LHCN-M2 (cell line): ENCODE measurements at places on chromosomes 16 and 17. TPM values are rescaled to one million over a fixed set of nuclear protein-coding genes. Genes with fewer than 3 reads are reported as not detected.

DNA sequence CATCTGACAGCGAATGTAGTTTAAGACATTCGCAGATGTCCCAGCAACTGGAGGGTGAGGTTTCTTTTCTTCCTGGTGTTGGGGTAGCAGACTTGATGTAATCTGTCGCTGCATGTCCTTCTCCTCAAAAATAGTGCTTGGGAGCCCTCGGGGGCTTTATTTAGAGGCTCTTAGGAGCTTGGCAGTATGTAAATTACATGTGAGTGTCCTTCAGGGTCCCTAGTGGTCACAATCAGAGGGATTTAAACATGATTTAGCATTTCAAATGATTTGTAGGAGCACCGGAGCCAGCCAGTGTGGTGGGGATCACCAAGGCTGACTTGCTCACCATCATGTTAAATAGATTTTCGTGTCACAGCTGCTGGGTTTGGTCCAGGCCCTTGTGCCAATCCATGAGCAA lies 8.8 kb upstream of the SALL1 start:
- no peak for DNase-seq

- DNase-seq: no peak
Observed at GRCh38 chr17:19415311-19415710, 4.3 kb downstream of the RNF112 start.

DNA sequence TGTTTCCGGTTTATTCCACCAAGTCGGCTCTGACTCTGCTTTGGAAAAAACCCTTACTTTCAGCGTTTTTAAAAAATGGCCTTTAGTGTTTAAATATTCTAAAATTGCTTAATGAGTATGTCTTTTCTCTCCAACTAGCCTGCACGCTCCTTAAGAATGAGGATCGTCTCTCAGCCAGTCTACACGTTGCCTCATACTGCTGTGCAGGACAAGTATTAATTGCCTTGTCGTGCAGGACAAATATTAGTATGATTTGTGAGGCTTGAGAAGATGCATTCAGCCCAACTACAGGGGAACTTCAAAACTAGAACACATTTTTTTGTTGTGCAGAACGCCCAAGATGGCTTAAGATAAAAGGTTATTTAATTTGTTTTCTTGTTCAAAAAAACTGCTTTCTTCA lies 61.2 kb downstream of the MARCHF10 start:
- DNase-seq: no peak

GRCh38 chr16:84840687-84841627 lies 21.2 kb downstream of the CRISPLD2 start:
- DNase-seq: no peak

DNA sequence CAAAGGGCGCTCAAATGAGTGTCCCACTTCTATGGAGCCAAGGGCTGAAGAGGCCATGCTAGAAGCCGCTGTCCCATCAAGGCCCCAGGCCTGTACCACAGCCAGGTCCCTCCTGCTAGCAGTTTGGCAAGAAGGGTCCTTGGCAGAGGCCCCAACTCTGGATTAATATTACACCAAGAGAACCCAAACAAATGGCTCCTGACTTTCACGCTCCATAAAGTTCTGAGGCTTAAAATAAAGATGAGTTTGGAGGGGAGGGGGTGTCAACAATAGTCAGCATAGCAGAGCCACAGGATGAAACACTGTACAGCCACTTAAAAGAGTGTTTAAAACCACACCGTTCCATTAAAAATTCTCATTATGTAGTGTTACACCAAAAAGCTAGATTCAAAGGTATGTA lies 30.5 kb downstream of the CUEDC1 start:
- no peak for DNase-seq

DNA sequence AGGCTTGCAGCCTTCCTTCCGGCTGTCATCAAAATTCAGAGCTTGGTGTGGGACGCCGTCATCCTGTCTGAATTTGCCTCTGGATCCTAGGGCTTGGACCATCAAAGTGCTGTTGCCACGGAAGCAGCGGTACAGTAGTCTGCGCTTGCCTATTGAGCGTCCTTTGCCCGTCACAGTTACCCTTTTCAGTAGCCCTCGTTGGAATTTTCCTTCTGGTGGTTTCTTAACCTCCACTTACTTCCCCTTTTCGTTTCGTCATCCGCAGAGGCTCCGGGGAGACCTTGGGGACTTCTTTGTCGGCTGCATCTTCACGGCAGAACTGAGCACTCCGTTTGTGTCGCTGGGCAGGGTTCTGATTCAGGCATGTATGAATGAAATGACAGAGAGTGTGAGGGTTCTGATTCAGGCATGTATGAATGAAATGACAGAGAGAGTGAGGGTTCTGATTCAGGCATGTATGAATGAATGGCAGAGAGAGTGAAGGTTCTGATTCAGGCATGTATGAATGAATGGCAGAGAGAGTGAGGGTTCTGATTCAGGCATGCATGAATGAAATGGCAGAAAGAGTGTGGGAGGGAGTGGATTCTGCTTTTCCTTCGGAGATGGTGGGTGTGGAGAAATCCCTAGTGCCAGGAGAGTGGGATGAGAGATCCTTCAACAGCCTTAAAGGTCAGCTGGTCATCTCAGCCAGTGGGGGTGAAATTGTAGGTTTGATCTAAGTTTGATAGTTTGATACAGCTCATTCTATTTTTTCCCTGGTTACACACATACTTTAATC lies 8.0 kb downstream of the TLCD3A start:
- no peak for DNase-seq

DNA sequence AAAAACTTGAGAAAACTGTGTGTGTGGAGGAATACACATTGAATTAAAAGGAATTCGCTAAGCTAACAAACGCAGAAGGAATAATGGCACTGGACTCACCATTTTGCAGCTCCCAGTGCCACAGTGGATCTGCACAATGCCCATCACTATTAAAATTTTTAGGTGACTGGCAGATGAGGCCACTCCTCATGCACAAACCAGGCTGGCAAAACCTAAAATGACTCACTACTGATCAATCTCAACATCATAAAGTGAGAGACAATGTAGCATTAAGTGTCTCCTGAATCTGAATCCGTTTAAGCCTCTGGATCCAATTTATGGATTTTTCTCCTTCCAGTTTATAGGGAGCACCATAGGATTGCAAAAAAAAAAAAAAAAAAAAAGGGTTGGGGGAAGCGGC lies 20.6 kb downstream of the MYH10 start:
- no peak for DNase-seq

DNA sequence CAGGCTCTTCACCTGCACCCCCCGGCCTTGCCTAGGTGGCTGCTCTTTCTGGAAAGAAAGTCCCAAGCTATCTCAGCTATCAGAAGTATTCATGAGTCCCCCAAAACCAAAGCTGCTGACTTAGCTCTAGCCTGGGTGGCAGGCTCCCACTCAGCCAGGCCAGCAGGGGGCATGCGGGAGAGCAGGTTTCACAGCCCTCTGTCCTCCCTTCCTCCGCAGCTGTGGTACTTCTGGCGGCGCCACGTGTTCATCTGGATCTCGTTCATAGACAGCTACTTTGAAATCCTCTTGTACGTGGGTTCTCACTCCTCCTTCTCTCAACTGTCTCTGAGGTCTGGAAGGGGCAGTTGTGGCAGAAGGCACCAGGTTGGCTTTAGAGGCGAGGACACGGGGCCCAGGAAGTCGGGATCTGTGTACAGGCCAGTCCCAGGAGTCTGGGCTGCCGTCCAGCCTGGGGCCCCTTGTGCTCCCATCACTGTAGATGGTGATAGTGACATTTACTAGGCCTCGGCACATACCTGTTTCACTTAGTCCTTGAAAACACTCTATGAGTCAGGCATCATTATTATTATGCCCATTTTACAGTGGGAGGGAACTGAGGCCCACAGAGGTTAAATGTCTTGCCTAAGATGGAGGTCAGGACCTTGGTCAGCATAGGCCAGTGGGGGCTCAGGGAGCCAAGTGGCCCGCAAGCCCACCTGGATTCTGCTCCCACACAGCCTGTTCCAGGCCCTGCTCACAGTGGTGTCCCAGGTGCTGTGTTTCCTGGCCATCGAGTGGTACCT lies 12.9 kb downstream of the TRPV2 start:
- DNase-seq: peak; percentile 42

- DNase-seq: no peak
Observed at GRCh38 chr17:37797206-37797605, 52.3 kb upstream of the HNF1B start.

Gene TTLL6
- total RNA-seq: not detected in 2 replicates

GRCh38 chr17:69123626-69124025 lies 18.1 kb downstream of the ABCA6 start:
- DNase-seq: no peak

- no peak for DNase-seq
Observed at GRCh38 chr16:67257486-67258160, 8.8 kb downstream of the SLC9A5 start.

DNA sequence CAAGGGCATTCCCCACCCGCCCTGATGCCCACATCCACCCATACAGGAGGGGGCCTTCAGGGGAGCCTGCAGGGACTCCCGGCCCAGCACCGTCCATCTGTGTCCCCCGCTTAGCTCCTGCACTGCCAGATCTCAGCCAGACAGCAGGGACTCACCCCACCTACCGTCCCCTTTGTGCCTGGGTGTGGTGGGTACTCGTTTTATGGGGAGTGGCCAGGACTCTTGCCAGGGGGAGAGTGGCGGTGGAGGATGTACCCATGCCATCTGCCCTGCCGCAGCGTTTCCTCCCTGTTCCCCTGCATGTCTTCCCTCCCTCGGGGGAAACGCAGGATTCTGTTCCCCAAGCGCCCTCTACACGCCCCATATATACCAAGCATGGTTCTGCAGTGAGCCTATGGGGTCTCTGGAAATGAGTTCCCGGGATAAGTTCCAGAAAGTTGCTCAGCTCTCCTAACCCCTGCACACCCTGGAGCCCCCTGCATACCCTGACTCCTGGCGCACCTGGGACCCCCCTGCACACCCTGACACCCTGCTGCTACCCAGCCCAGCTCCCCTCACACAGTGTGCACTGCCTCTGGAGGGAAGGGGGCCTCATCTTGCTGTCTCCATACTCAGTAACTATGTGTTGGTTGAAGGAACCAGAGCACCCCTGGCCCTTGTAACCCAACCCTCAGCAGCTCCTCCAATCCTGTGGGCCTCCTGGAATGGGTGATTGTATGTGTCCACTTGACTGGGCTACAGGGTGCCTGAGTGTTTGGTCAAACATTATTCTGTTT lies 4.2 kb upstream of the MAFG start:
- DNase-seq: no peak

- DNase-seq: no peak
Observed at GRCh38 chr17:8142887-8143580, 9.2 kb downstream of the PER1 start.

DNA sequence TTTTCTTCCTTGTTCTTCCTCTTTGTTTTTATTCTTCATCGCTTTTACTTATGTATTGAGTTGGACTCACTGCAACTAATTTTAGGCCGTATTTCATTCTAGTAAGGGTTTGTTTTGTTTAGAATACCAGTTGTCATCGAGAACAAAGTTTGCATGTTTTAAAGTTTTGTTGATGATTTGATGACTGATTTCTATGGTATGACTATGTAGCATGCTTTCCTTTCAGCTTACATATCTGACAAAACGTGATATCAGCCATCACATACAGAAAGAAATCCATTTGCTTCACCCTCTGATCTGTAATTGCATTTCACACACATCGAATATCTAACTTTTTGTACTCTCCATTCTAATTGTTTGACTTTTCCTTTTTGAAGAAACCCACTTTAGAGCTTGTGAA lies 4.0 kb downstream of the PRKCA start:
- peak; percentile 63 for DNase-seq

Gene AGRP
- total RNA-seq: not detected in 2 replicates

DNA sequence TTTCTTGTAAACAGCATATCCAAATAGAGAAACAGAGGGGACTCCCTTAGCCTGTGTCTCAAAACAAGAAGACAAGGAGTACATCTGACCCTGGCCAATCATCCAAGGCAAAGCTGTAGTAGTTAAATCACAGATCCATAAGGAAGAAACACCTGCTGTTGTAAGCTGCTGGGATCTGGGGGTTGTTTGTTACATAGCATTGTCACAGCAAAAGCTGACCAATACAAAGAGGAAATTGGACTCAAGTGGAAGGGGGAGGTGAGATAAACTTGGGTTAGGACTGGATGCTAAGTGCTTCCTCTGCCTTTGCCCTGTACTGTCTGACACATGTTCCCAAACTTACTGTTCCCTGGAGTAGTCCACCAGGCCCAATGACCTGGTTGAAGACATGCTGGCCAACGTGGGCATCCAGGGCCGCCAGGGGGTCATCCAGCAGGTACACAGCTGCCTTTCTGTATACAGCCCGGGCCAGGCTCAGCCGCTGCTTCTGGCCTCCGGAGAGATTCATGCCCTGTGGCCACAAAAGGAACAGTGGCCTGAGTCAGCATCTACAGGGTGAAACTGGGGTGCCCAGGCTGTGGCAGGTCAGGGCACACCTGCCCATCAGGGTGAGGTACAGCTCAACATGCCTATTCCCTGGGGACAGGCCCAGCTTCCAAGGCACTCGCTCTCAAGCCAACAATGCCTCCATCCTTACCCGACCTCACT lies 44.7 kb downstream of the ABCC6 start:
- no peak for DNase-seq

DNA sequence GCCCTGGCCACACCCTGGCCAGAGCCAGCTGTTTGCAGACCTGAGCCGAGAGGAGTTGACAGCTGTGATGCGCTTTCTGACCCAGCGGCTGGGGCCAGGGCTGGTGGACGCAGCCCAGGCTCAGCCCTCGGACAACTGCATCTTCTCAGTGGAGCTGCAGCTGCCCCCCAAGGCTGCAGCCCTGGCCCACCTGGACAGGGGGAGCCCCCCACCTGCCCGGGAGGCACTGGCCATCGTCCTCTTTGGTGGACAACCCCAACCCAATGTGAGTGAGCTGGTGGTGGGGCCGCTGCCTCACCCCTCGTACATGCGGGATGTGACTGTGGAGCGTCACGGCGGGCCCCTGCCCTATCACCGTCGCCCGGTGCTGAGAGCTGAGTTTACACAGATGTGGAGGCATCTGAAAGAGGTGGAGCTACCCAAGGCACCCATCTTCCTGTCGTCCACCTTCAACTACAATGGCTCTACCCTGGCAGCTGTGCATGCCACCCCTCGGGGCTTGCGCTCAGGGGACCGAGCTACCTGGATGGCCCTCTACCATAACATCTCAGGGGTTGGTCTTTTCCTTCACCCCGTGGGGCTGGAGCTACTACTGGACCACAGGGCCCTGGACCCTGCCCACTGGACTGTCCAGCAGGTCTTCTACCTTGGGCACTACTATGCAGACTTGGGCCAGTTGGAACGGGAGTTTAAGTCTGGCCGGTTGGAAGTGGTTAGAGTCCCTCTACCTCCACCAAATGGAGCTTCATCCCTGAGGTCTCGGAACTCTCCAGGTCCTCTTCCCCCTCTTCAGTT lies 578 bp downstream of the AOC2 start:
- DNase-seq: no peak

DNA sequence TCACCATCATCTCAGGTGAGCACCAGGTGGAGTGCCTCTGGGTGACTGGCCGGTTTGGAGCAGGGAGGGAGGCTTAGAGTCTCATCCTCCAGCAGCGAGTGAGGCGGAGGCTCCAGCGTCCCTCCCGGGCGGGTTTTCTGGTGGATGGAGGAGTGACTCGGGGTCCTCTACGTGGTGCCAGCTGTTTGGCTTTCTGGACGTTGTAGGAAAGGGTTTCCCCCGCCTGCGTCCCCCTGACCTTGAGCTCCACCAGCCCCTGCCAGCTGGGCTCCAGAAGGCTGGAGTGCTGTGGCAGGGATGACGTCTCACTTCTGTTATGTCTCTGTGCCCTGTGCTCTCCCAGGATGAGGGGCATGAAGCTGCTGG lies 522 bp downstream of the DNASE1 start:
- DNase-seq: no peak

GRCh38 chr16:17465460-17465859 lies 5.3 kb downstream of the XYLT1 start:
- no peak for DNase-seq

- DNase-seq: peak; percentile 6
Observed at GRCh38 chr17:6509031-6509771, 47.2 kb downstream of the PITPNM3 start.
